Vagina (tissue), 2 donors: ENCODE measurements at places on chromosomes 6 and 20.
A peak's percentile ranks its signal among the peaks of the same experiment; 100 is the strongest.

GRCh38 chr6:34547701-34548644 is 8.2 kb downstream of the SPDEF start:
- H3K36me3 ChIP-seq = no peaks in the 10 kb centered on the region
- H3K27me3 ChIP-seq = no peaks in the 10 kb centered on the region
- H3K4me3 ChIP-seq = no peak overlapping the region
- no peak overlapping the region for H3K27ac ChIP-seq

GRCh38 chr20:63538204-63539091 is 1.3 kb upstream of the PTK6 start:
- H3K4me1 ChIP-seq = peaks cover 47% of the 10 kb centered on the region
- DNase-seq = no peak
- H3K36me3 ChIP-seq = no peaks in the 10 kb centered on the region
- peak overlapping the region; percentile 65 for H3K27ac ChIP-seq
- H3K4me3 ChIP-seq = peak overlapping the region; percentile 28

GRCh38 chr6:44708208-44708607 is 320.7 kb downstream of the CDC5L start:
- no peaks in the 10 kb centered on the region for H3K36me3 ChIP-seq
- H3K27ac ChIP-seq = no peak overlapping the region
- no peaks in the 10 kb centered on the region for H3K4me1 ChIP-seq
- DNase-seq = no peak

DNA sequence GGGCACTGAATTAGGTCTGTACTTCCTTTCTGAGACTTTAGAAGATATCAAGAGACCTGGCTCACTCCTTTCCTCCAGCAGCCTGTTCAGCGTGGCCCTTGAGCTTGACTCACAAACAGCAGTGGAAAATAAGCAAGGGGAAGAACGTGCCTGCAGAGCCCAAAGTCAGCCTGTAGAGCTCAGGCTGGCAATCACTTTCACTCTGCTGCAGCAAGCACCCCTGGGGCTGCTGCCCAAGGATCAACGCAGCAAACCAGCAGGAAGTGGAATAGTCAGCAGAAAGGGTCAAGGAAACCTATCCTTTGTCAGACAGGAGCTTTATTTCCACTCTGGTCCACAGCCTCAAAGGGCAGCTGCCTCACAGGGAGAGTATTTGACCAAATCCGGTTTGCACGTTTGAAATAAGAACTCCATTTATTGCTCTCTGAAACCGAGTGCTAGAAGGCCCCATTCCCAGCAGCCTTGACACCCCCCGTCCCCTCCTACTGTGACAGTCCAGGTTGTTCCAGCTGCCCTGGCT is 77.4 kb downstream of the PRDM1 start:
- peak overlapping the region; percentile 74 for H3K27ac ChIP-seq
- no peak for DNase-seq
- no peaks in the 10 kb centered on the region for H3K36me3 ChIP-seq
- H3K4me1 ChIP-seq = no peaks in the 10 kb centered on the region
- no peak overlapping the region for H3K4me3 ChIP-seq

DNA sequence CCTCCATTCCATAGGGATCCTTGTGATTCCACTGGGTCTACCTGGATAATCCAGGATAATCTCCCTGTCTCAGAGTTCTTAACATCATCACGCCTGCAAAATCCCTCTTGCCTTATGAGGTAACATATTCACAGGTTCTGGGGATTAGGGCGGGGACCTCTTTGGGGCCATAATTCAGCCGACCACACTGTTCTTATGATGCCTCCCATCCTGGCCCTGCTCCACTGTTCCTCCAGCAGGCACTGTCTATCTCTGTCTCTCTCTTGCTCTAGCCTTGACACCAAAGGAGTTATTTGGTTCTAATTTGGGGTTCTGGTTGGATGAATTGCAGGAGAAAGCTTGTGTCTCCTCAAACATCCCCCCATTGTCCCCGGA is 168.1 kb downstream of the NFATC2 start:
- peaks cover 8% of the 10 kb centered on the region for H3K4me1 ChIP-seq
- no peak overlapping the region for H3K4me3 ChIP-seq
- H3K27ac ChIP-seq = no peak overlapping the region
- H3K36me3 ChIP-seq = no peaks in the 10 kb centered on the region

GRCh38 chr20:63090052-63090451 is 83.3 kb upstream of the BHLHE23 start:
- no peak overlapping the region for H3K27ac ChIP-seq
- H3K27me3 ChIP-seq = no peaks in the 10 kb centered on the region
- H3K4me1 ChIP-seq = no peaks in the 10 kb centered on the region
- H3K4me3 ChIP-seq = no peak overlapping the region

- no peak overlapping the region for H3K4me3 ChIP-seq
- H3K4me1 ChIP-seq = no peaks in the 10 kb centered on the region
- no peak overlapping the region for H3K27ac ChIP-seq
- no peaks in the 10 kb centered on the region for H3K27me3 ChIP-seq
- no peak for DNase-seq
Measured at GRCh38 chr6:35436071-35436857, 15.9 kb upstream of the FANCE start.

- no peak overlapping the region for H3K27ac ChIP-seq
- no peak overlapping the region for H3K4me3 ChIP-seq
- no peaks in the 10 kb centered on the region for H3K4me1 ChIP-seq
- peaks cover 11% of the 10 kb centered on the region for H3K36me3 ChIP-seq
- no peak for DNase-seq
Measured at GRCh38 chr20:35561268-35561667, 19.4 kb downstream of the ERGIC3 start.

- no peaks in the 10 kb centered on the region for H3K27me3 ChIP-seq
- H3K4me3 ChIP-seq = no peak overlapping the region
- no peaks in the 10 kb centered on the region for H3K36me3 ChIP-seq
- DNase-seq = no peak
- peak overlapping the region; percentile 86 for H3K27ac ChIP-seq
- peaks cover 28% of the 10 kb centered on the region for H3K4me1 ChIP-seq
Measured at GRCh38 chr6:57252975-57253374, 30.9 kb upstream of the RAB23 start.

- no peaks in the 10 kb centered on the region for H3K27me3 ChIP-seq
- DNase-seq = no peak
- H3K4me3 ChIP-seq = no peak overlapping the region
Measured at GRCh38 chr6:79438030-79438429, 99.2 kb downstream of the LCA5 start.

DNA sequence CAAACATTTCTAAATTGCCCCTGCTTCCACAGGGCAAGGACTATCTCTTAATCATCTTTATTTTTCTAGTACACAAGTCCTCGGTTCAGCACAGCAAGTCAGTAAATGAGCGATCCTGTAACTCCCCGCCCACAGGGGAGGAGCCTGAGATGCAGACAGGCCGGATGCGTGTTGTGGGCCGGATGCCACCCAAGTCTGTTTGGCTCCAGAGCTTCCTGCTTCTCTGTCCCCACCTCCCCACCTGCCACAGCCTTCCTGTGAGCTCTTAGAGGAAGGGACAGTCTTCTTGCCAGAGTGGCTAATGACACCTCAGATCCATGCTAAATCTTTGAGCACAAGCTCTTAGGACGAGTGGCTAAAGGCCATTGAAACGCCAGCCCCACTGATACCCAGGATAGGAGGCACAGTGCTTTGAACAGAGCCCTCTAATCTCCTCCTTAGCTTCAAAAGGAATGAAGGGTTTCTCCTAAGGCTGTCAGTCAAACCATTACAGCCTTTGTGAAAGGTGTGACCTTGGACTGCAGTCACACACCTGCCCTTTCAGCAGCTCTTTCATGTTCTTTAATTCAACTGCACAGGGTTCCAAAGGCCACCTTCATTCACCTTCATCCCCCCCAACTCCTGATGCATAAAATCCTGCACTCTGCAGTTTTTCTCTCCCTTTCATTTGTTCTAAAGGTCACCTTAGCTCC is 264.3 kb downstream of the TFAP2C start:
- no peaks in the 10 kb centered on the region for H3K27me3 ChIP-seq
- H3K27ac ChIP-seq = no peak overlapping the region
- no peaks in the 10 kb centered on the region for H3K36me3 ChIP-seq
- DNase-seq = no peak

GRCh38 chr6:3742426-3743344 is 8.8 kb downstream of the PXDC1 start:
- peak overlapping the region; percentile 16 for H3K4me3 ChIP-seq
- no peaks in the 10 kb centered on the region for H3K27me3 ChIP-seq
- H3K4me1 ChIP-seq = peaks cover 97% of the 10 kb centered on the region
- DNase-seq = no peak

- no peak overlapping the region for H3K27ac ChIP-seq
- no peaks in the 10 kb centered on the region for H3K36me3 ChIP-seq
- no peaks in the 10 kb centered on the region for H3K27me3 ChIP-seq
- H3K4me3 ChIP-seq = no peak overlapping the region
- no peak for DNase-seq
Measured at GRCh38 chr6:47701363-47701762, 3.0 kb downstream of the ADGRF4 start.

- DNase-seq = no peak
- no peak overlapping the region for H3K4me3 ChIP-seq
- H3K36me3 ChIP-seq = no peaks in the 10 kb centered on the region
- no peaks in the 10 kb centered on the region for H3K27me3 ChIP-seq
- H3K4me1 ChIP-seq = no peaks in the 10 kb centered on the region
Measured at GRCh38 chr6:102501615-102502014, 1108.1 kb downstream of the GRIK2 start.

DNA sequence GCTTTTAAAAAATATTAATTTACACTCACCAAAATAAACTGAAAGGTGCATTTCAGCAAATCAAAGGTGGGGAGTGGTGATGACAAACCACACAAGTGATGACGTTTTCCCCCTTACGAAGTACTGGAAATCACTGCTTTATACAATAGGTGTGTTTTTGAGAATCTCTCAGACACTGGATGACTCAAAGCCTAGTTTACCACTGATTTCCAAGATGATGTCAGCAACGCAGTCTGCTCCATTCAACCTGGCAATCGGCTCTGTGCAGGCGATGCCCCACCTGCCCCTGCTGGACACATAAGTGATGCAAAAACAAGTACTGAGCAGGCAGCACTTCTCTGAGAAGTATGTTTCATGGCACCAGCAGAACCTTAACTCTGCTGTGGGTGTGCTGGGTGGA is 114.4 kb downstream of the SOD2 start:
- no peaks in the 10 kb centered on the region for H3K36me3 ChIP-seq
- H3K27ac ChIP-seq = no peak overlapping the region
- no peak overlapping the region for H3K4me3 ChIP-seq
- no peaks in the 10 kb centered on the region for H3K27me3 ChIP-seq
- no peak for DNase-seq

DNA sequence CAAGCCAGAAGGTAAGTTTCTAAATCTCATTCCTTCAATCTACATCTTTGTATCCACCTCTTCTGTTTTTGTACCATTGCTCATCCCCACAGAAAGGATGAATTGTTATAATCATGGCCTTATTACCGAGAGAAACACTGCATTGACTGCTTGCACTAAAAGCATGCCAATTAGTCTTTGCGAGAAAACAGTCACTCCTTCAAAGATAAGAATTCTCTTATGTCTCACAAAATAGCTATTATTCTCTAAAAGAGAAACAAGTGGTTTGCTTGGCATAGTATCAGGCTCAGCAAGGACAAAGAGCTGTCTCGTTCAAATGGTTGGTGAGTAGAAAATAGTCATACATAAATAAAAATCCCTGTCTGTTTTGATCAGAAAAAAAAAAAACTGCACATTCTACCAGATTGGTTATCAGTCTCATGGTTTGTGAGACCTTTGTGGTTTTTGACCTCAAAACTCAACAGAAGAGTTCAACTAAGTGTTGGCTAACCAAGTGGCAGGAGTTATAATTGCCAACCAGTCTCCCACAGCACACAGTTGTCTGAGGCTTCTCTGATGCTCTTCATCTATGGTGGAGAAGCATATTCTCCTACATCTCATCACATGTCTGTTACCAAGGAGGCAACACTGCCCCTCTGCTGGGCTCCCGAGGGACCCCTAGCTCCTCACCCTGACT is 35.1 kb upstream of the ARMH2 start:
- H3K36me3 ChIP-seq = peaks cover 7% of the 10 kb centered on the region
- H3K27me3 ChIP-seq = no peaks in the 10 kb centered on the region
- H3K4me3 ChIP-seq = no peak overlapping the region

DNA sequence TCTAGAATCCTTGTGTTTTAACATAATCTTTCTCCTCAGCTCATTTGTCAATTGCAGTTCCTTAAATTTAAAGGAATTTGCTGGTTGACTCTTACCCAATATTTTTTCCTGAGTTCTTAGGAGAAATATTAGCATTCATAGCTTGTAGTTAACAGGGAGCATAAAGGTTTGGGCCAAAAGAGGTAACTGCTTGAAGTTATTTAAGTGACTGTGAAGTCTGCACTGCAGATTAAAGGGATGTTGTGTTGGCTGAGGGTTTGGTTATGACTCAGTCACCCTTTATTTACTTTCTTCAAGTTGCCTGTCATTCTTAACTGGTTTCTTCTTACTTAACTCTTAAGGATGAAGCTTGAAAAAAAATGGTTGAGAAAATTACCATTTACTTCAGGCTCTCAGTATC is 220.3 kb upstream of the LAMP5 start:
- H3K27ac ChIP-seq = no peak overlapping the region
- H3K36me3 ChIP-seq = no peaks in the 10 kb centered on the region
- H3K4me1 ChIP-seq = peaks cover 4% of the 10 kb centered on the region
- no peaks in the 10 kb centered on the region for H3K27me3 ChIP-seq
- no peak for DNase-seq
- no peak overlapping the region for H3K4me3 ChIP-seq

GRCh38 chr6:134162932-134163331 is 110.5 kb upstream of the SLC2A12 start:
- no peaks in the 10 kb centered on the region for H3K4me1 ChIP-seq
- no peak for DNase-seq
- no peak overlapping the region for H3K27ac ChIP-seq
- H3K36me3 ChIP-seq = no peaks in the 10 kb centered on the region
- no peaks in the 10 kb centered on the region for H3K27me3 ChIP-seq

- H3K4me3 ChIP-seq = no peak overlapping the region
- H3K36me3 ChIP-seq = no peaks in the 10 kb centered on the region
- no peak for DNase-seq
- H3K4me1 ChIP-seq = no peaks in the 10 kb centered on the region
- no peak overlapping the region for H3K27ac ChIP-seq
- H3K27me3 ChIP-seq = no peaks in the 10 kb centered on the region
Measured at GRCh38 chr6:14681699-14682487, 564.0 kb upstream of the JARID2 start.

- no peak for DNase-seq
- H3K36me3 ChIP-seq = no peaks in the 10 kb centered on the region
- H3K27ac ChIP-seq = no peak overlapping the region
- no peaks in the 10 kb centered on the region for H3K4me1 ChIP-seq
- no peak overlapping the region for H3K4me3 ChIP-seq
Measured at GRCh38 chr6:9521152-9521530, 893.7 kb downstream of the TFAP2A start.

DNA sequence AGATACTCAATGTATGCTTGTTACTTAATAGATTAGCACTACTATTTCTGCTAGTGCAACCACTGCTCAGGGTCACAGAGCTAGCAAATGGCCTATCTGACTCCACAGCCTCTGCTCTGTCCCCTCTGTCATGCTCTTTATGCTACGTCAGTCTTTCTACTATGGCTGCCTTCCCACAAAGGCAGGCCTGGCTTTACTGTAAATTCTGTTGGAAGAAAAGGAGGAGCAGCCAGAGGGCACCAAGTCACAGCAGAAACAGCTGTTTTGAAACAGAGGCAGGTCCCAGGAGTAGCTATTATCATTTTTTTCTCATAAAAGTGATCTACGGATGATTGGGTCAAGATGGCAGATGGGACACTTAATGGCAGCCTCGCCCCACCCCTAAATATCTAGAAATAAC is 10.0 kb upstream of the ELMO2 start:
- no peaks in the 10 kb centered on the region for H3K4me1 ChIP-seq
- no peaks in the 10 kb centered on the region for H3K36me3 ChIP-seq
- DNase-seq = no peak
- no peaks in the 10 kb centered on the region for H3K27me3 ChIP-seq
- no peak overlapping the region for H3K27ac ChIP-seq

GRCh38 chr20:37991157-37991866 is 41.9 kb downstream of the TTI1 start:
- no peak overlapping the region for H3K27ac ChIP-seq
- H3K4me1 ChIP-seq = peaks cover 35% of the 10 kb centered on the region
- no peak for DNase-seq
- H3K27me3 ChIP-seq = no peaks in the 10 kb centered on the region
- H3K4me3 ChIP-seq = no peak overlapping the region
